GM04504 (cell line): ENCODE measurements at places on chromosomes 3 and 15.

DNA sequence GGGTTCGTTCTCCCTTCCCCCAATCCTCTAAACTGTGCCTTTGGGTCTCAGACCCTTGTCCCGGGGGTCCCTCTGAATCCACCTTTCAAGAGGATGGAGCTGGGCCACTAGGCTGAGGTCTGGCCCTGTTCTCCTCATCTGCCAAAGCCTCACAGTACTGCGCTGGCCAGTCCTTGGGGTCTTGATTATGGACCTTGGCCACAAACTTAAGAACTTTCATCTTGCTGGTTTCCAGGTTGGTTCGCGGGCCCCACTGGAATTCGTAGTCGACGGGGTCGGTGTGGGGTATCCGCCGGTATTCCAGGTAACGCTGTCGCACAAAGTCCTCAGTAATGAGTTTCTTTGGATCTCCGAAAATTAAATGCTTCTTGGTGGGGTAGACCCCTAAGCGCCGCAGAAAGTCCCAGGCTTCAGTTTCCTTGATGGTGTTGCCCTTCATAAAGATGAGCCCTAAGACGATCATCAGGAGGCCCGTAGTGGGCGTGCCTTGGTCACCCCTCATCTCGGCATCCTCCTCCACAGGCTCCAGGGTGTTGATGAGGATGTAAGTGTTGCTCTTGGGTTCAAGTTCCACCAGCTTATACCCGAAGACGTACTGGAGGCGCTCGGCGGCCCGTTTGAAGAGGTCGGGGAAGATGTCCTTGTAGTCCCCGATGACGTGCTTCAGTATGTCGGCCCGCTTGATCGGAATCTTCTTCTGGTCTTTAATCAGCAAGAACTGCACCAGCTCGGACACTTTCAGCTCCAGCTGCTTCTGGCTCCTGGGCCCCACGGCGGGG is 727 bp downstream of the NSMCE3 start:
- DNase-seq, result no peak

DNA sequence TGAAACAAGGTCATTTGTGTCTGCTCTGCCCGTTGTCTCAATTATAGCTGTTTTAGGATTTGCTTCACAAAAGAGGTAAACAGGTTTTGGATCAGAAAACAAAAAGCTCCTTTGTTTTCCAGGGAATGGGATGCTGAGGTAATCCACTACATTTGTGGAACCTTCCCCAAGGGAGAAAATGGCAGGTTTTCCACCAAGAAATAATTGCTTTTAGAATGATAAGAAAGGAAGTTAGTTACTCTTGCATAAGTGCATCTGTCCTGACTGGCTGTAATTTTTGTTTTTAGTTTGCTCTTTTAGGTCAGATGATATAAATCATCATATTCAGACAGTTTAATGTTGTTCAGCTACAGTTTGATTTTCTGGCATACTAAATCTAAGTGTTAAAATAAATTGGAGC is 198.5 kb upstream of the COL8A1 start:
- peak; percentile 42 for DNase-seq

GRCh38 chr3:60330107-60330506 is 921.1 kb downstream of the FHIT start:
- DNase-seq, result no peak

DNA sequence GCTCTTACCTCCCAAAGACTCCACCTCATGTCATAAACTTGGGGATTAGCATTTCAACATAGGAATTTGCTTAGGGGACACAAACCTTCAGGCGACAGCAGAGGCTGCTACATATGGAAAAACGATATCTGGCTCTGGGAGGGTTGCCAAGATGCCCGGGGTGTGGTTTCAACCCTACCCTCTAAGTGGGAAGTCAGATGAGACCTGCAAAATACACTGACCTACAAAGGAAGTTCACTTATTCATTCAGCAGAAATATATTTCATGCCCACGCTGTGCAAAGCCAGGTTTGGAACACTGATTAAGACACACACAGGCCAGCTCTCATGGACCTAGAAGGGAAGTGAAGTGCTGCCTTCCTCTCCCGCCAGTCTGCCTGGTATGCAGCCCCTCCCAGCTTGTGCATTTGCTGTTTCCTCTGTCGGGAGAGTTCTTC is 239.3 kb downstream of the FEZF2 start:
- DNase-seq, result no peak

DNA sequence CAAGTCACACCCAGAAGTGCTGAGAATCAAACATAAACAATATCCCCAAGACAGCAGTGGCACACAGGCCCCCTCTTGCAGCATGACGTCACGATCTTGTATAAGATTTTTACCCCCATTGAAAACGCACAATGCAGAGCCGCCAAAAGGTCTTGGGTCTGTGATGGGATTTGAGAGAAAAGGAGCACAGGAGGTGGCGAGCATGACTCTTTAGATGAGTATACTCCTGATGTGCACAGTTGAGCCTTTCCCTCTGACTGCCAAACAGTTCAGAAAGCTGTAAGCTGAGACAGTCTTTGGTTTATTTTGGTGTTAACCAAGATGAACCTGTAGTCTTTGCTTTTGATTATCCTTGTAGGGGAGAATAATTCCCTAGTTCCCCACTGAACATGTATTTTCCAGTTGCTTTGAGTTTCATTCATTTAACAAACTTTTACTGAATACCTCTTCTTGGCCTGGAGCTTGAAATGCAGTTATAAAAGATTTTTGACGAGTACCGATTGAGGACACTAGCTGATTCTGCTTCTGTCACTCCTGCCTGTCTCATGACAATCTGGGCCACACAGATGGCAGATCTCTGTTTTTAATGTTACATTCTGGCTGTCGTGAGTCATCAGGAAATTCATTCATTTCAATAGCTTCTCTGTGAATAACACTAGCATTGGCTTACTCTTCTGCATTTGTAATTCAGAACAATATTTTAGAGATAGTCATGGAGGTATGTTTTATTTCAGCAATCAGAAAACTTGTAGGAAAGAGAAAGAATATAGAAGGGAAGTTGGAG is 28.9 kb downstream of the CFAP91 start:
- peak; percentile 17 for DNase-seq

GRCh38 chr3:183697610-183698317 is at the start of gene YEATS2:
Gene YEATS2, plus strand, starts transcription at chr3:183697797. Its CDS starts 17,366 bp downstream, at chr3:183715163.
- peak; percentile 28 for DNase-seq

GRCh38 chr15:36791844-36792571 is 212.6 kb downstream of the CDIN1 start:
- no peak for DNase-seq

DNA sequence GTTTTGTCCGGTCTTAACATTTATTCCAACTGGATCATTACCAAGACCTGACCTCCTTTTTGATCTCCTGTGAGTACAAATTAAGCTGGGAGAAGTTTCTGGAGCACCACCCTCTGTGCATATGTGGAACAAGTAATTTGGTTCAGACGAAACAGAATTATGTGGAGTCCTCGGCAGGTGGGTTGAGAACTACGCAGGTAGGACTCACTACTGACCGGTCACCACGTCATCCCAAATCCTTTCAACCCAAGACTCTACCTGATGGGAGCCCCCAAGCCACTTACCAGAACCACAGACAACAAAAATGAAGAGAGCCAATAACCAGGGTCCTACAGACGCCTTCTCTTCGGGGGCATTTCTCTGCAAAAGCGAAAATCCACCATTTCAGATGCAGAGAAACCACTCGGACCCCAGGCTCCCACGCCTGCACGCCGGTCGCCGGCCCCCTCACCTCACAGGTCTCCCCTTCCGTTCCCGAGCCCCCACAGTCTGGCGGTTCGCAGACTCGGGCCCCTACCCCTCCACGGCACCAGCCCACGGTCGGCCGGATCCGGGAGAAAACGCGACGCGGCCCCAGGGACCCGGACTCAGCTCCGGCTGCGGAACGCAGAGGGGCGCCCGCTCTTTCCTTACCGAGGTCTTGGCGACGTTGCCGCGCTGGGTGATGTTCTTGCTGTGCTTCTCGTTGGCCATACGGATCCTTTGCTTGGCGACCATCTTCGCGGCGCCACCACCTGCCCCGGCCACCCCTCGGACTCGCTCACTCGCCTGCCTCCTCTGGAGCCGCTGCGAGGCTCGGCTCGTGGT is 674 bp downstream of the SERP1 start:
- DNase-seq, result no peak

GRCh38 chr15:57947781-57948180 is 117.7 kb downstream of the ALDH1A2 start:
- no peak for DNase-seq

- DNase-seq, result no peak
These were observed 56.4 kb downstream of the SPTSSB start for GRCh38 chr3:161314836-161315395.

DNA sequence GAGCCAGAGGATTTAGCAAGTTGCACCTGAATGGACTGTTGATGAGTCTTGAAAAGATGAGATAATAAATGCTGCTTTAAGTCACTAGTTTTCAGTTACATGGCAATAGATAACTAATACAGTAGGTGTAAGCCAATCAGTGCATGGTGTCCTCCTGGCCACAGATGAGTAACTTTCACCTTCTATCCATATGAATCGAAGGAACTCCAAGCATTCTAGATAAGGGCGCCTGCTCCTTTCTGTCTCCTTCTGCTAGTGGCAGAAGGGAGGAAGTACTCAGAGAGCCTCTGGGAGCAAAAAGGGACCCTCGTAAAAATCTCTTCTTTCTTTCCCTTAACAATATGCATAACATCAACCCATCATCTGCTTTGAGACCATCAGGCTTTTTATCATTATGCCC is 37.3 kb downstream of the TM6SF1 start:
- no peak for DNase-seq

- DNase-seq, result no peak
These were observed 74.6 kb downstream of the UMPS start for GRCh38 chr3:124804875-124805274.

DNA sequence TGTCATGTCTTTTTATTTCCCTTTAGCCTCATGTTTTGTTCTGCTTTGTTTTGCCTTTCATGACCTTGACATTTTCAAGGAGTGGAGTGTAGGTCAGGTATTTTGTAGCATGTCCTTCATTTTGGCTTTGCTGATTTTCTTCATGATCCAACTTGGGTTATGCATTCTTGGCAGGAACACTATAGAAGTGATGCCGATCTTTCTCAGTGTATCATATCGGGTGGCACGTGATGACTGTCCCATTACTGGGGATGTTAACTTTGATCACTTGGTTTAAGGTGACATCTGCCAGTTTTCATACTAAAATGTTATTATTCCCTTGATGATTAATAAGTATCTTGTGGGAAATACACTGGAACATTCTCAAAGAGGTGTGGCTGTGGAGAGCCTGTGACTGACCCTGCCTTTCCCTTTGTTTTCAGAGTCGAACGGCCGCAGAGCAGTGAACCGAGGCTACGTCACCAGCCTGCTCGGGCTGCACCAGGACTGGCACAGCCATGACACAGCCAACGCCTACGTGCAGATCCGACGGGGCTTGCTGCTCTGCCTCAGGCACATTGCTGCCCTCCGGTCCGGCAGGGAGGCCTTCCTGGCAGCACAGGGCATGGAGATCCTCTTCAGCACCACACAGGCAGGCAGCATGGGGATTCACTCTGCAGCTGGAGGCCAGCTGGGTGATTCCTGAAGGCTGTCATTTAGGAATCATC is 167.7 kb downstream of the AGBL1 start:
- no peak for DNase-seq

- no peak for DNase-seq
These were observed 54.6 kb downstream of the PLD1 start for GRCh38 chr3:171755656-171756055.

GRCh38 chr3:29140666-29141065 is 140.2 kb upstream of the RBMS3 start:
- DNase-seq, result no peak

GRCh38 chr3:42081838-42082473 is 9.2 kb upstream of the TRAK1 start:
- DNase-seq, result no peak

GRCh38 chr15:65666257-65666656 is 44.5 kb downstream of the SLC24A1 start:
- peak; percentile 56 for DNase-seq

- DNase-seq, result no peak
These were observed 82.7 kb downstream of the TMEM39A start for GRCh38 chr3:119380697-119381096.

GRCh38 chr3:132399054-132399929 is 18.0 kb upstream of the DNAJC13 start:
- DNase-seq, result peak; percentile 29

GRCh38 chr3:57060089-57060821 is at the start of gene SPATA12:
Gene SPATA12, plus strand, starts transcription at chr3:57060664. Its CDS starts 13,031 bp downstream, at chr3:57073695.
- DNase-seq, result peak; percentile 69

- no peak for DNase-seq
These were observed 2.1 kb downstream of the CD47 start for GRCh38 chr3:108088697-108089096.

- no peak for DNase-seq
These were observed 131.8 kb downstream of the MDFIC2 start for GRCh38 chr3:70180664-70181063.

GRCh38 chr3:138825336-138825735 is 9.4 kb downstream of the PIK3CB start:
- no peak for DNase-seq
